NCI-H1048 (cell line): ENCODE measurements at places on chromosomes 11 and 22.

- DNase-seq = no peak
Observed at GRCh38 chr11:118128721-118129470, 23.7 kb downstream of the SCN4B start.

DNA sequence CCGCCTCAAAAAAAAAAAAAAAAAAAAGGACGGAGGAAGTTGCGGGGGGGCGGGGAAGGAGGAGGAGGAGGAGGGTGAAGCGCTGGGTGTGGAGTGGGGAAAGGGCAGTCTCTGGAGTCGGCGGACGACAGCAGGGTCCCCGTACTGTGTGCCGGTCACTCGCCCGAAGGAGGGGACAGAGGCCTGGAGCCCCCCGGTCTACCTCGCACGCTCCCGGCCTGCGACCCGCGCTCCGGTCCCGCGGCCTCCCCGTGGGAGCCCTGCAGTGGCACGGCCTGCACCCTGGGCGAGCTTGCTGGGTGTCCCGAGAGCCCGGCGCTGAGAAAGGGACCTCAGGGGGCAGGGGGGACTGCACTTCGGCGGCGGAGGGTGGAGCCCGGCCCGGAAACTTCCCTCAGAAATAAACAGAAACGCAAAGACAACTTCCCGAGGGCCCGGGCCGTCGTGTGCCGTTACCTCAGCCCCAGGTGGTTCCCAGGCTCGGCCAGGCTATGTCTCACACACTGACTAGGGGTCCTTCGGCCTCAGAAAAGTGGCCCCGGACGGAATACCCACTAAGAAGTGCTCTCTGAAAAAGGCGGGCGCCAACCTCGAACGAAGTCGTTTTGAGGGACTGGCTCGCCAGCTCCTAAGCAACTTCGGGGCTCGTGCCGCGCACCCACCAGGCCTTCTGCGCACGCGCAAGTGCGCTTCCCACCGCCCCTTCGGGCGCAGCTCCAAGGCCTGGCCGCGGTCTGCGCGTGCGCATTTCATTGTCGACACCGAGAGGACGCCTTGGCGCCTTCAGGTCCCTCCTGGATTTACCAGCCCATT lies at the start of gene MAJIN:
TSS of gene MAJIN (minus strand) at position 688 of the 813 bp plus-strand sequence. CDS start 12,703 bp downstream, outside the sequence.
- DNase-seq = no peak

DNA sequence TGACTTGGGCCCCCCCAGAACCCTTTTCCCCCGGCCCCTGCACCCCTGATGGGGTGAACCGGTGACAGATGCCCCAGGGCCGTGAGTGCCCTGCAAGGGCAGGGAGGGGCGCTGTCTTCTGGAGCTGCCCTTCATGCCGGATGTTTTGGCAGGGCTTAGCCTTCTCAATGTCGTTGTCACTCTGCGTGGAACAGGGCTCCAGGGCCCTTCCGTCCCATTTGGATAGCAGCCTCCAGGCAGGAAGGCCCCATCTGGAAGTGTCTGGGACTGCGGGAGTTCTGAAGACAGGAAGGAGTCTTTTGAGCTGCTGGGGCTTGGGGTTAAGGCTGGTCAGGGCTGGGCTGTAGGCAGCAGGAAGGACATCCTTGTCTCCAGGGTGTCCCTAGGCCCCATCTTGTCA lies 4.6 kb downstream of the FRMD8 start:
- no peak for DNase-seq

DNA sequence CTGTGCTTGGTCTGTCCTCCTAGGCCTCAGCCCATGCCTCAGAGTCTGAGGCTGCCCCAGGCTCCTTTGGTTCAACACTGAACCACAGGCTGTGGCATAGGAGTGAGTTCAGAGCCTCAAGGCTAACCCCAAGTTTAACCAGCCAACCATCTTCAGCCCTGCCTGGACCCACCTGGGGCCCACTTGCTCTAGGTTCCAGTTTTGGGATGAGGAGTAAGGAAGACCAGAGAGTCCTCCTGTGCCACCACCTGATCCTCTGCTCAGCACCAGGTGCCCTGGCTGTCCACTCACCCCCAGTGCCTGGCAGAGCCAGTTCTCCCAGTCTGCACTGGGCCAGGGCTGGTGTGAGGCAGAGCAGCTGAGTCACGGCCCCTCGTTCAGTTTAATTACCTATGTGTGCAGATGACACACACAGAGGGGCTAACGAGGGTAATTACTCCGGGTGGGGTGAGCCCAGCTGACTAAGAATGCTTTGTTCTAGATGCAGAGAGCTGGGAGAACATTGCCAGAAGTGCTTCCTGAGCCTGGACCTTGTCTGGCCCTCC lies 12.0 kb upstream of the TMPRSS13 start:
- no peak for DNase-seq

- DNase-seq = no peak
Observed at GRCh38 chr22:30514252-30514651, 8.8 kb upstream of the SEC14L4 start.
